ENCODE measurements at places on chromosomes 7 and 10.

- DNase-seq, result no peak
Measured at GRCh38 chr7:145020454-145020853, 184.6 kb upstream of the TPK1 start.

GRCh38 chr7:106466867-106467266, 182.1 kb upstream of the NAMPT start:
- DNase-seq, result no peak

DNA sequence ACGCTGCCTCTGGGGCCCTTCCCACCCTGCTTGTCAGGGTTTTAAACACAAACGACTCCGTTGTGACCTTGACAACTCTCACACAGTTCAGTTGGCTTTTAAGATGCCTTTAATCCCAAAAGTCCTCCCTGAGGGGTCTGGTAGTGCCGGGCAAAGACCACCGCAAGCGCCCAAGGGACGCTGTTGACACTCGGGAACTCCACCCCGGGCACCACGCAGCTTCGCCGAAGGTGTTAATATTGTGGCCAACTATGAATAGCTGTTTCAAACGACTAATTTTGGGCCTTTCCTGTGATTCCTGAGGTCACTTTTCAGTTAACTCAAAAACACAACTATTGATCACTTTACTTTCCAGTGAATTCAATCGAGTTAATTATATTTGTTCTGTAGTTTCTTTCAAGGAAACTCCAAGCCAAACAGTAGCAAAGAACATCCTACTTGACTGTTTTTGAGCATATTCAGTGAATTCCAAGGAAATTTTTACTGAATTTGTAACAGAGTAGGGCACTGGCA, 958 bp upstream of the ESYT2 start:
- no peak for DNase-seq

DNA sequence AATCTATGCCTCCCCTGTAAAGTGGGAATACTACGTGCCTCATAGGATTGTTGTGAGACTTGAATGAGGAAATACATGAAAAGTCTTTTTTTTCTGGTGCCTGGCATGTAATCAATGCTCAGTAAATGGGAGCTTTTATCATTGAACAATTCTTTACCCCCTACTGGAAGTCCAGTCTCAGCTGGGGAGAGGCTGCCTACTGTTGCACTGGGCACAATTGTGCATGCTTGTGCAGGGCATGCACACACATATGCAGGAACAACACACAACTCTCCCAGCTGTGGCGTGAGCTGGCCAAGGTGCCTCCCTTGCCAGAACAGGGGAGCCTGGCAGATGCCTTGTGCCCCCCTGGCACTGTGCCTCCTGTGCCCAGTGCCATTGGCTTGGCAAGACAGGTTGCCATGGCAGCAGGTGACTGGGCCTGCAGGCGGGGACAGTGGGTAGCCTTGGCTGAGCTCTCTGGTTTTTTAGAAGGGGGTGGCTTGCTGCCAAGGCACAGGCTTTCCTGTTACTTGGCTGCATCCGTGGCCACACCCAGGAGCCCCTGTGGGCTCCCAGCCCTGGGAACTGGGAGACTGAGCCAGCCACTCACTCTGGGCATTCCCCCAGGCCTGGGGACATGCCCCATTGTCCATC, 16.1 kb upstream of the PALD1 start:
- no peak for DNase-seq

DNA sequence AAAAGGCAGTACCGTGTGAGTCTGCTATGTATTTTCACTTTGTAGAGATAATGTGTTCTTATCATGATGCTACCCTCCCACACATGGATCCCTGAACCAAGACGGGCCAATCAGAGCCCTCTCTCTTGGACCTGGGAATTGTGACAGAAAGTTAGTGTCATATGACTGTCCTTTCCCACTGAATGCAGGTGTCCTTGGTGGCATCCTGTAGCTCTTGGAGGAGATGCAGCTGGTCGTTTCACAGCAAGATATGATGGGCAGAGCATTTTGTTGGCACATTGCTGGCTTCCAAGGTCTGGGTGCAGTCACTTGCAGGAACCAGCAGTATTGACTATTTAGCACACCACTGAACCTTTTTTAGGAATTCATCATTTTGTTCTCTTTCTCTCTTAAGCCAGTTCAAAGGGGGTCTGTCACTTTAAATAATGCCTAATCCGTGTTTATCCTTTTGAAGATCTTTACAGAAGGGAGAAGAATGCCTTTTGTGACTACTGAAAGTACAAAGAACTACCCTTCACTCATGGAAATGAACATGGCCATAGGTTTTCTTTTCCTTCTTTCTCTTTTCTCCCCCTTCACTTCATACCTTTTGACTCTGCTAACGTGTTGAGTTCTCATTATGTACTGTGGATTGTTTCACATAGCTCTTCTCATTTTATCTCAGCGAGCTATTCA, 125.1 kb downstream of the PLXDC2 start:
- DNase-seq, result no peak

Measured in KBM-7 (cell line).